ENCODE measurements at places on chromosomes 2 and 18. TPM values are rescaled to one million over a fixed set of nuclear protein-coding genes. Genes with fewer than 3 reads are reported as not detected.

DNA sequence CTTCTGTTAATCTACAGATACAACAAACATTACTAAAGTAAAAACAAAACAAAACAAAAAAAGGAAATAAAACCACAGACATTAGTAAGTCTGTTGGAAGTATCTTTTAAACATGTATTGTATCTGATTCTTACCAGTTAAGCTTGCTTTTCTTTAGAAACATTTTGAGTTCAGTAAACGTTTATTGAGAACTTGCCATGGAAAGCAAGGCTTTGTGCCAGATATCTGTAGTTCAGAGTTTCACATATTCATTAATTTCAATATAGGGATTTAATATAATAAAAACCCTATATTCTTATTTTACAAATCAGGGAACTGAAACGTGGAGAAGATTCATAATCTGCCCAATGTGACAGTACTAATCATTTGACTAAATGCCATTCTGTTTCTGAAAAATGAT lies 1101.0 kb upstream of the GYPC start:
- DNase-seq: no peak

The HTR2B gene
- total RNA-seq: 2.0 TPM

The SEH1L gene
- 40.5 TPM for total RNA-seq

The CEBPZOS gene
- total RNA-seq: 41.4 TPM

The IL1RL1 gene
- 2.3 TPM for total RNA-seq

The FAM237A gene
- not detected for total RNA-seq

DNA sequence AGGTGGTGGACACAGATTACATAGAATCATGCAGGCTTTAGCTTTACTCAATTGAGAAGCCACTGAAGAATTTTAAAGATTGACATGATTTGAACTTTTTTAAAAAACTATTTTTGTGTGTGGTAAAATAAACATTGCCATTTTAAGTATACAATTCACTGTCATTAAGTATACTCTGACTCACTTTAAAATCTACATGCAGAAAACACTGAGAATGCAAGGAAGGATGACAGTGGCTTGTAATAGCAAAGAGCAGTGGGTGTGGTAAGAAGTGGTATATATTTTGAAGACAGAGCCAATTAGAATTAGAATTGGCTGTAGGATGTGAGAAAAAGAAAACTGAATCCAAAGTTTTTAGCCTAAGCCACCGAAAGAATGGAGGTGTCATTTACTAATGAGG lies 14.9 kb downstream of the TRMT61B start:
- DNase-seq: no peak

- DNase-seq: no peak
Observed at GRCh38 chr2:73961823-73962615, 22.7 kb upstream of the TET3 start.

The WDR7 gene
- 26.3 TPM for total RNA-seq

The TCF7L1 gene
- 22.9 TPM for total RNA-seq

DNA sequence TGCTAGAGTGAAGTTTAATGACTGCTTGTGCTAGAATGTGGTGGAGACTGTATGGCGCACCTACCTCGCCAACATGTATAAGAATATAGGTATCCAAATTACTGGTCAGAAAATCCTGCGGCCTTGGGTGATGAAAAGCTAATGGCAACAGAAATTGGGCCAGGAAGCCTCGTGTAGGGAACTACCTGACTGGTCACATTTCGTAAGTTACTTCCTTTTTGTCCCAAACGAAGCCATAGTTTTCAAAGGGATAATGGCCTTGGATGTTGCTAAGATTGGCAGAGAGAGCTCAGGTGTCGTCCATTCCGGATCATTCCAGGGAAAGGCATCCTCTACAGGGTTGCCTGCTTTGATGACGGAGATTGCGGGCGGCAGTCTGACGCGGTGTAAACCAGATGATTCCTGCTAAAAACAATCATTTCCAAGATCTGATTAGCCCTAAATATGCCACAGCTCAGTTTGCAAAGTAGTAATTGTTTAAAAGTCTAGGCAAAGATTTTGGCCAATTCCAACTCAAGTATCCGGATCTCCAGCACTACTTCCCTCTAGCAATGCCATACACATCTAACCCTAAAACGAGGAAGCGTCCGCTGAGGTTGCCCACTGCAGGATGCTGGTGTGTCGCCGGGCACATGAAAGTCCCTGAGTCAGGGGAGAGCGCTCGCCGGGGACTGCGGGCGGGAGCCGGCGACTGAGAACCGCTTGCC lies 708 bp upstream of the MALT1 start:
- DNase-seq: no peak

- DNase-seq: no peak
Observed at GRCh38 chr18:51739044-51739666, 541.7 kb upstream of the MEX3C start.

The ILKAP gene
- 37.6 TPM for total RNA-seq

- DNase-seq: no peak
Observed at GRCh38 chr2:46963210-46963609, 47.6 kb upstream of the MCFD2 start.

All from ovary (tissue), 10 donors.